ENCODE measurements at places on chromosomes 3 and 15.

- no peak for DNase-seq
These were observed 412.8 kb downstream of the PYDC2 start for GRCh38 chr3:191873736-191874135.

DNA sequence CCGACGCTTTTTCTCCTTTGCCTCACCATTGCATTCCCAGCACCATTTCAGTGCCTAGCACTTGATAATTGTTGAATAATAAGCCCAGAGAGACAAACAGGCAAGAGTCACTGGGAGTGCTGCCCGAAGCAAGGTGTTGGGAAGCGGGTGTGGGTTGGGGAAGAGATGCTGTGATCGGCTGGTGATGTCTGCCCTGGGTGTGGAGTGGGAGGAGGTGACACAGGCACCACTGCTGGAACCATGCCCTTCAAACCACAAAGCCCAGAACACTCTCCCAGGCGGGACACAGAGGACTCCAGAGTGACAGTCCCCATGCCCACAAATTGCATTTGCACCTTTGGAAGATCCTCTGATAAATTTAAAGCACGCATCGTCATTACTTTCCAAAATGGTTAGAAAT lies 148.2 kb downstream of the CHSY1 start:
- no peak for DNase-seq

DNA sequence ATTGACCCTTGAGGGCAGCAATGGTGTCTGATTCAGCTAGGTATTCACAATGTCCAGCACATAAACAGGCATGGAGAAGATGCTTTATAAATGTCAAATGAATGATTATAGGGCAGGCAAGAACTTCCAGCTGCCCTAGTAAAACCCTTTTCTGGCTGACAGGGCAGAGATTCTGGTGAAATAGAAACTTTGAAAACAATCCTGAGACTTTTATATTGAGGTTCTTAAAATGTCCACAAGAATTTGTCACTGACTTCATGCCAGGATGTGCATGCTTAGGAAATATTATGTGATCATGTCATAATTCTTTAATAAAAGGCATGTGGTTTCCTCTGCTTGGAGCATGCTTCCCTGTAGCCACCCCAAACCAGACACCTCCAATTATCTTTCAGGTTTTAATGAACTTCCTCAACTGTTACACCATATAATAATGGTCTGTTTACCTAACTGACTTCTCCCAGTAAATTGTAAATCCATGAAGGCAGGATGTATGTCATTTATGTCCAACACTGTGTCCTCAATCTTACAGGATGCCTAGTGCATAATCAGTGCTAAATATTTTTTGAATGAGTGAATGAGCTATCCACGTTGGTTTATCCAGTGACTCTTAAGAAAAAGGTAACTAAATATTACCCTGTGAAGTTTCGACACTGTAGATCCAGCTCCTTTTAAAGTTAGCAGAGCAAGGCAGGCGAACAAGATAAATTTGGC lies 43.4 kb upstream of the CLRN1 start:
- DNase-seq: peak; percentile 10

- no peak for DNase-seq
These were observed 17.0 kb downstream of the PRKAR2A start for GRCh38 chr3:48830715-48831114.

GRCh38 chr3:16504242-16504641 lies 9.3 kb downstream of the RFTN1 start:
- DNase-seq: peak; percentile 79

DNA sequence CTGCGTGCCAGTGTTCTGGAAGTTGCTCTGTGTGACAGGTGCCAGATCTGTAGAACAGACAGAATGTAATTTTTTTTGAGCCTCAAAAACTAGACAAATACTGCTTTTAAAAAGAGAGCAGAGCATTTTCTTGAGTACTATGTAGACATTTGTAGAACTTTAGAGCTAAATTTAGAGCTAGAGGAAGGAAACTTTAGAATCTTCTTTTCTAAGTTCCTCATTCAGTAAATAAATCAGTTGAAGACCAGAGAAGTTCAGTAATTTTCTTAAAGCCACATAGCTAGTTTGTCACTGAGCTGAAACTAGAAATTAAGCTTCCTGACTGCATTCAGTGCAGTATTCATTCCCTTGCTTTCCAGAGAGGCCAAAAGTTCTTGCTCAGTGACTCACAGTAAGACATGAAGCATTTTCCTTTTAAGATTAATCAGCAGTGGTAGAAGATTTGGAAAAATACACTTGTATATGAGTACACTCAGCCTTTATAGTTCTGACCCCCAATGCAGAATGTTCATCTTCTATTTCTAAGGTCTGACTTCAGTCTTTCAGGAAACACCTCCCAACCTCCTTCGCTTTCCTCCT lies 83.6 kb upstream of the TSEN2 start:
- no peak for DNase-seq
